EH (cell line): ENCODE measurements at places on chromosomes 6 and 20.

- no peak for DNase-seq
These were observed 82.7 kb downstream of the CTNNBL1 start for GRCh38 chr20:37776526-37776925.

DNA sequence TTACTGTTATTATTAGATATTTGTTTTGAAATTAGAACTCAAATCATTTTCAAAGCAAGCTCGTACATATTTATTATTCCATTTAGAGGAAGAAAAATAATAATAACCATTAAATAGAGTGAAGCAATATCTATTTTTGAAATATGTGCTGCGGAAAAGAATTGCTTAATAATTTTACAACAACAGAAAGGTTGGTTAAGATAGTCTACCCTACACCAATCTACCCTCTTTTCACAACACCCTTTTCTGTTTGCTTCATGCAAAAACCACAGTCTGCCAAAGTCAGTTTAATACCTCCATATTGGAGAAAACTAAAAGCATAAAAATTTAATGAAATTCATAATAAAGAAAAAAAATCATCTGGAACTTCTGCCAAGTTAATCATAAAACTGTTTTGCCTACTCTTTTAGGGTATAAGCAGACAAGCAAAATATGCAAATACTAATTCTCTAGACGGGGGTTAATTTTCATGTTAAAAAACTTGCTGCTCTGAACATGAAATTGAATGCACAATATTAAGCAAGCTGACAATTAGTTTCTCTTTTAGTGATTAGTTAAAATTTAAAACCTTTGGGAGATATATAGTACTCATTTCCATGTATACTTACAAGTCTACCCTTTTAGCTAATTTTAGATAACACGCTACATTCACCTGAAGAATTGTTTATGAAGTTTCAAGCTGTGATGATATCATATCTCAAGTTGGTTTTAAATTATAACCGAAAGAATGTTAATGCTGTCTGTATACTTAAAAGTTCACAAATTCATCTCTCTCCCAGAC, 100.2 kb downstream of the AHI1 start:
- no peak for DNase-seq

DNA sequence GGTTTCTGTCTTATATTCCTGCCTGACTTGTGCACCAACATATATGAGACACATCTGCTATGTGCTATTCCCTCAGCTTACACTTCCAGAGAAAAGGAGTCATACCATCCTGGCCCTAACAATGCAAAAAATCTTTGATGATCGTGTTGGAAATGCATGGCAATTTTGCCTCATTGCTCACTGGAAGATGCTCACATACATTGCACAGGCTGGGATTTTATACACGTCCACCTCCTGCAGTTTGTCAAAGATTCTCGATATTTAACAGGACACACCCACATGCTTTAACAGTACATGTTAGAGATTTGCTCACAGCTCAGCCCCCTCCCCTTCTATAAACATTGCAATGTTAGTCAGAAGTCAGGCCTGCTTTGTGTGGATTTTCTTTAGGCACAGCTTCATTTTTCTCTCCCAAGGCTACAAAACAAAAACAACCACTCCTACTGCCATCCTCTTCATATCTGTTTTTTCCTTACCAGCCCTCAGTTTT, 66.1 kb downstream of the ADGB start:
- no peak for DNase-seq

DNA sequence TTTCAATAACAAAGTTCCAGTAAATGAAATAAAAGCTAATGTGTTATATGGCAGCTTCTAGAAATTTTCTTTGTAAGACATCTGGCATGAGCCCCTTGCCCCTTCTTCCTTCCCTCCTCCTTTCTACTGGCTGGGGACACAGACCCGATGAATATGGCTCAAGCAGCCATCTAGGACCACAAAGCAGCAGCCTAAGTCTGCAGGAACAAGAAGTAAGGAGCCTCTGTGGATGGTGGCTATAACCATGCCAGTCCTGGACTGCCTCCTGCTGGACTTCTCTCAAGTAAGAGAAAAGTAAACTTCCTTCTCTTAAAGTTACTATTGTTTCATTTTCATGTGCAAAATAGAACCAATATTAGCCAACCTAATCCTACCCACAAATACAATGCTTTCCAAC, 114.9 kb upstream of the DST start:
- peak; percentile 65 for DNase-seq

- no peak for DNase-seq
These were observed 226.8 kb upstream of the SGK1 start for GRCh38 chr6:134544737-134545136.

- DNase-seq = no peak
These were observed 35.8 kb upstream of the MRGBP start for GRCh38 chr20:62760471-62760855.

DNA sequence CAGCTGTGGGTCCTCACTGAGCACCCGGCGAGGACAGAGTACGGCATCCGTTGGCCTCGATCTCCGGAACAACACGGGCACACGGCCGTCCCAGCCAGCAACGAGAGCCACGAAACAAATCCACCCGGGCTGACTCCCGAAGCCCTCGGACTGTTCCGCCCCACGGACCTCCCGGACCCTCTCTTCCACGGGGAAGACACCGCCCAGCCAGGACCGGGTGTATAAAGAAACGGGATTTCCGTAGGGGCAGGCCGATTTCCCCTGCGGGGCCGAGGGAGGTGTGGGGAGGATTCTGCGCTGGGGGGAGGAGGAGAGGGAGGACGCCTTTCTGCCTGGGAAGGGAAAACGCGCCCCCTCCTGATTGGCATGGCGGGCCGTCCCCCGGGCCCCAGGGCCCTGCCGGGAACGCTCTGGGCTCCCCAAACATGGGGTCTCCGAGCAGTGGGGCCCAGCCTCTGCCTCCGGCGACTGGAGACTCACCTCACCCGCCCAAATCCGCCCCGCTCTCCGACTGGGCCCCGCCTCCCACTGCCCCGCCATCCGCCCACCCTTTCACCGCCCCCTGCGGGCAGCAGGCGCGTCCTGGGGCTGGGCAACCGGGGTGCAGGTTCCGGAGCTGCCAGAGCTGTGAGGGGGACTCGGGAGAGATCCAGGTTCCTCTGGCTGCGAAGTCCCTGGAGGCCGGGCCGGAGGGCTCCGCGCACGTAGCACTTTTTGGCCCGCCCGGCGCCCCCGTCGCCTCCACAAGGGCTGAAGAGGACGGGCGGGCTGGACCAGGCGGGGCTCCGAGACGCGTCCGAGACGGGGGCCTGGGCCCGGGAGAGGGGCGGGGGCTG, 679 bp upstream of the PPDPF start:
- peak; percentile 54 for DNase-seq

GRCh38 chr6:20540683-20541082, 6.4 kb downstream of the CDKAL1 start:
- no peak for DNase-seq
